ENCODE measurements at places on chromosomes 5 and 9. TPM values are rescaled to one million over a fixed set of nuclear protein-coding genes. Genes with fewer than 3 reads are reported as not detected.
A peak's percentile ranks its signal among the peaks of the same experiment; 100 is the strongest.

GRCh38 chr9:127865645-127866464, 11.4 kb upstream of the ENG start:
- H3K27ac ChIP-seq, result no peak overlapping the region
- no peaks in the 10 kb centered on the region for H3K27me3 ChIP-seq
- no peak for DNase-seq
- H3K4me1 ChIP-seq, result peaks cover 41% of the 10 kb centered on the region
- no peaks in the 10 kb centered on the region for H3K36me3 ChIP-seq

SLC1A3 gene
- total RNA-seq, result not detected

- no peaks in the 10 kb centered on the region for H3K4me1 ChIP-seq
- H3K36me3 ChIP-seq, result no peaks in the 10 kb centered on the region
- H3K4me3 ChIP-seq, result no peak overlapping the region
- DNase-seq, result no peak
- H3K27me3 ChIP-seq, result no peaks in the 10 kb centered on the region
- H3K27ac ChIP-seq, result no peak overlapping the region
Observed at GRCh38 chr5:127725673-127726072, 22.5 kb downstream of the CCDC192 start.

DNA sequence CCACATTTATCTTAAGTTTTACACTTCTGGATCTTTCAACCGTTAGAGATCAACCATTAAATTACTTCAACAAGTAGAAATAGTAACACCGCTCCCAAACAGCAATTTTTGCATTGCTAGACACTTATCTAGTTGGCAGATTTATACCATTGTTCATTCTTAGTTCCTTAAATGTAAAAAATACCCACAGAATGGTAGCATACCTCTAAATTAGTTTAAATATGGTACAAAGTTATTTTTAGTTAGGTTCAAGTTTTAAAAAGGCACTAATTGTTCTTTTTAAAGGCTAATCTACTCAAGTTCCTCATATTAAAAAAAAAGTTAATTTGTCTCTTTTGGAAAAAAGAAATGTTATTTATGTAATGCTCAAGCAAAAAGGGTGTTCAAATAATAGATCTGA, 8.1 kb downstream of the PFDN1 start:
- 0 out of 3 replicates have a peak, but pooled peaks cover 1% of the 10 kb centered on the region for H3K36me3 ChIP-seq
- DNase-seq, result no peak
- H3K27me3 ChIP-seq, result no peaks in the 10 kb centered on the region

- H3K27ac ChIP-seq, result no peak overlapping the region
- H3K4me3 ChIP-seq, result no peak overlapping the region
- H3K27me3 ChIP-seq, result no peaks in the 10 kb centered on the region
- H3K4me1 ChIP-seq, result peaks cover 46% of the 10 kb centered on the region
Observed at GRCh38 chr9:124239249-124240073, 18.3 kb upstream of the NEK6 start.

DNA sequence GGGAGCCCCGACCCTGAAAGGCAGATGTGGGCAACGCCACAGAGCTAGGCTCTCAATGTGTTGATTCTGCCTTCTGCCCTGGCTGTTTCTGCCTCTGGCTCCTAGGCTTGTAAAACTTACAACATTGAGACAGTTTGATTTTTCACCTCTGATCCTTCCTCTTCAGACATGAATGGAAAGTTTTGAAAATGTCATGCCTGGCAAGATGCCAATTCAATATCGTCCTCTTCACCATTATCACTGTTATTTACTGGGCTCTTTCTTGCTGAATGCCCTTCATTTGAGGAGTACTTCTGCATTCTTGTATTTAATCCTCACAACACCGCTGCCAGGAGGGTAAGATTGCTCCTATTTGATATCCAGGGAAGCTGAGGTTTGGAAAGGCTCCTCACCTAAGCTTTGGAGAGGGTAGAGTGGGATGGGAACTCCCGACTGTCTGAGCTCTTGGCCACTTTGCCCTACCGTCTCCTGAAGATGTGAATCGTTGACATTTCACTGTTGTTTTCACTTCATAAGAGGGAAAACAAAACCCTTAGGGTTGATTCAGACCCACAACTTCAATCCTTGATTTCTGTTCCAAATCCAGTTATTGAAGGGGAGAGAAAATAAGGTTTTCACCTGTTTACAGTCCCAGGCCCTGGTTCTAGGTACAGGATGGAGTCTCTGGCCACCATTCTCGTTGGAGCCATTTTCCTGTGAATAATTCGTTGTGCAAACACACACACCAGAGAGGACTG, 12.7 kb upstream of the FGF1 start:
- no peak overlapping the region for H3K4me3 ChIP-seq
- no peaks in the 10 kb centered on the region for H3K4me1 ChIP-seq
- no peak overlapping the region for H3K27ac ChIP-seq
- H3K27me3 ChIP-seq, result 0 out of 3 replicates have a peak, but pooled peaks cover 6% of the 10 kb centered on the region
- no peaks in the 10 kb centered on the region for H3K36me3 ChIP-seq

GRCh38 chr9:89588271-89588879, 16.4 kb upstream of the GADD45G start:
- H3K4me1 ChIP-seq, result peaks cover 24% of the 10 kb centered on the region
- H3K36me3 ChIP-seq, result no peaks in the 10 kb centered on the region
- H3K27me3 ChIP-seq, result peaks cover 3% of the 10 kb centered on the region
- DNase-seq, result no peak
- no peak overlapping the region for H3K27ac ChIP-seq
- H3K4me3 ChIP-seq, result no peak overlapping the region

DNA sequence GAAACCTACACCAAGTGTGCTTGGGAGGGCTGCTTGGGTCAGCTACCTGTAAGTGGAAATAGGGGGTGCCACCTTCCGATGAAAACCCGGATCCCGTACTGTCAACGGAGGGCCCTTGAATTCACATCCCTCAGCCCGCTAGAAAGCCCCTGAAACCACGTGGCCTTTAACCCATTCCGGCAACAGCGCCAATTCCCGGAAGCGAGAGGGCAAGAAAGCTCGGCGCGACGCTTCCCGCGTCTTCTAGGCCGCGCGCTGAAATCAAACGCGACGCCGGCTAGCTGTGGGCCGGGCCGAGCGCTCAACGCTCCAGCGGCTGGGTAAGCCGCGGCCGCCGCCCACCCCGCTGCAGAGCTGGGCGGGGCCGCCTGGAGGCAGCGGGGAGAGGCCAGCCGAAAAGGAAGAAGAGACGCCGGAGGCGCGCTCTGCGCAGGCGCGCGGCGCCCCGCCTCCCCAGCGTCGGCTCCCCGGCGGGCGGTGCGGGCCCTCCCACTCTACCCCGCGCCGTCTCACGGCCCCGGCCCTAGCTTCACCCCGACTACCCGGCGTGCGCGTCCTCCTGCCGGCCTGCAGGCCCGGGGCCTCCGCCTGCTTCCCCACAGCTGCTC, at the start of gene KIF2A:
Gene KIF2A, plus strand, starts transcription at position 492 of the 608 bp plus-strand sequence. CDS start 267 bp downstream, outside the sequence.
- no peaks in the 10 kb centered on the region for H3K36me3 ChIP-seq
- no peaks in the 10 kb centered on the region for H3K27me3 ChIP-seq
- peak; percentile 76 for DNase-seq
- H3K4me3 ChIP-seq, result peak within 1 kb of the TSS; percentile 89
- H3K27ac ChIP-seq, result peak within 1 kb of the TSS; percentile 78
- H3K4me1 ChIP-seq, result peaks cover 25% of the 10 kb centered on the region

DNA sequence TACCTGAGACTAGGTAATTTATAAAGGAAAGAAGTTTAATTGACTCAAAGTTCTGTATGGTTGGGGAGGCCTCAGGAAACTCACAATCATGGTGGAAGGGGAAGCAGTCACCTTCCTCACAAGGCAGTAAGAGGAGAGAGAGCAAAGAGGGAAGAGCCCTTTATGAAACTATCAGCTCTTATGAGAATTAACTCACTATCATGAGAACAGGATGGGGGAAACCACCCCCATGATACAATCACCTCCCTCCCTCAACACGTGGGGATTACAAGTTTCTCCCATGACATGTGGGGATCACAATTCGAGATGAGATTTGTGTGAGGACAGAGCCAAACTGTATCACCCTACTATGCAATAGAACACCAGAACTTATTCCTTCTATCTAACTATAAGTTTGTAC, 27.9 kb downstream of the CD274 start:
- no peak for DNase-seq
- no peaks in the 10 kb centered on the region for H3K36me3 ChIP-seq
- H3K27ac ChIP-seq, result no peak overlapping the region
- H3K27me3 ChIP-seq, result peaks cover 3% of the 10 kb centered on the region

- no peak overlapping the region for H3K27ac ChIP-seq
- H3K4me3 ChIP-seq, result no peak overlapping the region
- H3K27me3 ChIP-seq, result no peaks in the 10 kb centered on the region
- no peak for DNase-seq
- H3K4me1 ChIP-seq, result no peaks in the 10 kb centered on the region
Observed at GRCh38 chr9:2655411-2655901, 33.9 kb downstream of the VLDLR start.

GRCh38 chr9:105178076-105178475, 66.4 kb upstream of the SLC44A1 start:
- peaks cover 12% of the 10 kb centered on the region for H3K4me1 ChIP-seq
- no peak for DNase-seq
- H3K36me3 ChIP-seq, result no peaks in the 10 kb centered on the region
- no peak overlapping the region for H3K27ac ChIP-seq
- no peak overlapping the region for H3K4me3 ChIP-seq

RASEF gene
- 0.07 TPM for total RNA-seq

DNA sequence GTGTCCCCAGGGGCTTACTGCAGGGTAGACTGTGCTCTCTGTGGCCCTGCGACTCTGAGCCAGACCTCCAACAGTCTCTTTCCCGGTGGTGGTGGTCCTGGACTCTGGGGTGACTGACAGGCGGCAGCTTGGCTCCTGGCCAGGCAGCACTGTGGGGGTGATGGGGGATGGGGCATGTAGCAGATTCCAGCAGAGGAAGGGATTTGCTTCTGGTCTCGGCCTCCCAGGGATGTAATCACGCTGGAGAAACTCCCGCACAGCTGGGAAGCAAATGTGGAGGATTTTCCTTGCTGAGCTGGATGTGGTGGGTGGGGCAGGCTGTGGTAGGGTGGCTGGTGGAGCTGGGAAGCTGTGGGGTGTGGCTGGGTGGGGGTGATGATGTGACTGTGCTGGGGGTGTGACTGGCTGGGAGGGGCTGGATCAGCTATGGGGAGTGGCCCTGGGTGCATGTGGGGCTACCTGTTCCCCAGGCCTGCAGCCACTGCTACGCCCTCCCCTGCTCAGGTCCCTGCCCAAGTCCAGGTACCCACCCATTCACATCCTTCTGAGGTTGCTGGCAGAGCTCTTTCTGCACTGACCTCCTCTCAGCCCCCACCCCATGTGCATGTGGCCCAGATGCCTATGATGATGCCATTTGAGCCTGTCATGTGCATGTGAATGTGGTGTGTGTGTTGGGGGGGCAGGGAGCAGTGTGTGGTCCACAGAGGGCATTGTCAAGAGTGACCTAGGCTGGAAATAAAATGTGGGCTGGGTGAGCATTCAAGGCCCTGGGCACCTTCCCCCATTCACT, 3.8 kb downstream of the NDST1 start:
- H3K27ac ChIP-seq, result peak overlapping the region; percentile 77
- no peaks in the 10 kb centered on the region for H3K36me3 ChIP-seq
- H3K27me3 ChIP-seq, result no peaks in the 10 kb centered on the region
- no peak for DNase-seq

MCC gene
- 3.0 TPM for total RNA-seq
